ENCODE measurements at places on chromosomes 2 and 18.

- no peak for DNase-seq
Measured at GRCh38 chr2:240131296-240131695, 4.8 kb downstream of the COPS9 start.

GRCh38 chr2:117091041-117091837 lies 723.3 kb upstream of the DDX18 start:
- no peak for DNase-seq

DNA sequence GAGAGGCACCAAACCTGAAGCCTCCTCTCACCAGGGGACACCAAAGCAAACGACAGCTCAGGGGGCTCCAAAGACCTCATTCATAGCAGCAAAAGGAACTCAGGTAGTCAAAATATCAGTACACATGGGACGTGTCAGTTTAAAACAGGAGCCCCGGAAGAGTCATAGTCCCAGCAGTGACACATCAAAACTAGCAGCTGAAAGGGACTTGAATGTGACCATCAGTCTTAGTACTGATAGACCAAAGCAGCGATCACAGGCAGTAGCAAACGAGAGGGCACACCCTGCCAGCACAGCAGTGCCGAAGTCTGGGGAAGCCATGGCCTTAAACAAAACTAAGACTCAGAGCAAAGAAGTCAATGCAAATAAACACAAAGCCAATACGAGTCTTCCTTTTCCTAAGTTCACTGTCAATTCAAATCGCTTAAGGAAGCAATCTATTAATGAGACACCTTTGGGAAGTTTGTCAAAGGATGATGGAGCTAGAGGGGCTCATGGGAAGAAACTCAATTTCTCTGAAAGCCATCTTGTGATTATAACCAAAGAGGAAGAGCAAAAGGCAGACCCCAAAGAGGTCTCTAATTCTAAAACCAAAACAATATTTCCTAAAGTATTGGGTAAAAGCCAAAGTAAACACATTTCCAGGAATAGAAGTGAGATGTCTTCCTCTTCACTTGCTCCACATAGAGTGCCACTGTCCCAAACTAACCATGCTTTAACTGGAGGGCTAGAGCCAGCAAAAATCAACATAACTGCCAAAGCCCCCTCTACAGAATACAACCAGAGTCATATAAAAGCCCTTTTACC lies 1.2 kb downstream of the GALNT5 start:
- no peak for DNase-seq

DNA sequence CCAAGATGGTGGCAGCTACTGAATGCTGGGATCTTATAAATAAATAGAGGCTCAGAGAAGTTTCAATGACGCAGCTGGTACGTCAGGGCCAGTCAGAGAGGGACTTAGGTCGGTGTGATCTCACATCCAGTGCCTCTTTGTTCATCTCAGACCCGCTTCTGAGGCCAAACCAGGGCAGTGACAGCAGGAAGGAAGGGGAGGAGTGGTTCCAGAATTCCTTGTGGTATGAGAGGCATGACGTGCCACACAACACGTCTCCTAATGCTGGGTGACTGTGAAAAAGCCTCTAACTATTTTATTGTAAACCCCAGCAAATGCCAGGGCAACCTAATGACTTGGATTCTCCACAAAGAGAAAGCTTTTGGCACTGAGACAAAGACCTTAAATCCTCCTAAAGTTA lies 423.3 kb downstream of the LPIN1 start:
- DNase-seq: peak; percentile 92

DNA sequence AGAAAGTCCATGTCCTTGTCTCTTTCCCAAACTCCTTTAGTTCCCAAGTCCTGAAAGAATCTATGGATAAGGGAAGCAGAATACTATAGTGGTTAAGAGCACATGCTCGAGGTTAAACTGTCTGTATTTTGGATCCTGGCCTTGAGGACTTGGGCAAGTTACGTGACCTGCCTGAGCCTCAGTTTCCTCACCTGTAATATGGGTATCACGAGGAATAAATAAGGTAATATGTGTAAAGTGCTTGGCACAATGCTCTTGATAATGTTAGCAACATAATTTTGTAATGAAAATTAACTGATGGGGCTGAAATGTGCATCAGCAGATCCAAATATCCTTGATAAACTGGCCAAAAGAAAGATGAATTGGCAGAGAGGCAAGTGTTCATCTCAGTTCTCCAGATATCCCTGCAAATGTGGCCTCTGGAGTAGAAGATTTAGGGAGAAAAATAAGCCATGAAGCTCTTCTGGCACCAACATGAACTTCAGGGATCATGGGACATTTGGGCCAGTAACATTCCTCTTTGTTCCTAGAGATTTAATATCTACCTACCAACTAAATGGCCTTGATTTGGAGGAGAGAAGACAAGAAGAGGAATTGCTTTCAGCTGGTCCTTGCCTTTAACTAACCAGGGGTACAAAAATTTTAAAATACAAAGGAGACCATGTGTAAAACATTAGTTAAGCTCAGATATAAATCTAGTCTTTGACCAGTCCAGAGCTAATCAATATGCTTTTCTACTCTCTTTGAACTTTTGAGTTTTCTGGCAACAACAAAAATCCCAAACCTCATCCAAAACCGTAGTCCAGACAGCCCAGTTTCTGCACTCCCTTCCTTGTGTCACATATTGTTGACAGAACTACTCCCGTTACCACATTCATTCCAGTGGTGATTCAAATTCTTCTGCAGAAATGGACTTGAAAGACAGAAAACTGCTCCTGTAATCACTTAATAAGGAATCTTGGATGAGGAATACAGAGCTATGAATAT lies 52.7 kb upstream of the EML4 start:
- peak; percentile 81 for DNase-seq

GRCh38 chr18:49169037-49169521 lies 218.3 kb upstream of the SMAD7 start:
- DNase-seq: no peak

- DNase-seq: no peak
Measured at GRCh38 chr2:240857039-240858008, 11.3 kb upstream of the AGXT start.

GRCh38 chr2:34627003-34627402 lies 1027.9 kb upstream of the FAM98A start:
- no peak for DNase-seq

- DNase-seq: no peak
Measured at GRCh38 chr2:24874035-24874434, 46.0 kb downstream of the ADCY3 start.

- DNase-seq: no peak
Measured at GRCh38 chr2:231475965-231476364, 11.7 kb upstream of the NCL start.

DNA sequence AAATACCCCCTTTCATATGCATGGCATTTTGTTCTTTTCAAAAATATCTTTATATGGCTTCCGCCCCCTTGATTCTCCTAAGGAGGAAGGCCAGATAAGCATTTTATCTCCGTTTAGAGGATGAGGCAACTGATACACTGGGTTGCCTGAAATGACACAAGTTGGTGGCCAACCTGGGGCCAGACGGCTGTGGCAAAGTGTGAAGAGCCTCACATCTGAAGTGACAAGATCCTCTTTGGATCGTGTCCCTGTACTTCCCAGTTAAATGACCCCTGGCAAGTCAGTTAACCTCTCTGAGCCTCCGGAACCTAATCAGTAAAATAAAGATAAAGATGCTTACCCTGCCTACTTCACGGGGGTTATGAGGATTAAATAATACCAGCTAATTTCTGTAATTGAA lies 4.6 kb downstream of the SETBP1 start:
- DNase-seq: no peak

DNA sequence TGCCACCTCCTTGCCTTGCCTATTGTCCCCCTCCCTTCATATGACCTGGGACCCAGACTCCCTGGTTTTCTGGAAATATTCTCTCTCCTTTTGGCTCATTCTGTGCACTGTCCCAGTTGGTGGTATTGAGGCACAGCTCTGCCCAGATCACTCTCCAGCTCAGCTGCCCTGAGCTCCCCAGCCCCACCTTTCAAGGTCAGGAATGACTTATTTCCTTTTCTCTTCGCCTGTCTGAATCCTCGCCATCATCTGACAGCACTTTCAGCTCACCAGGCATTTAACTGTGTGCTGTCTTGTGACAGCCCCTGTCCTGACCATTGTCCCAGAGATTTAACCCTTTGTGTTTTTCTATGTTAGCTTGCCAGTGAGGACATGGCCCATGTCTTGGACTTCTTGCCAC lies 133.0 kb downstream of the MSH2 start:
- DNase-seq: no peak

GRCh38 chr2:235518322-235519090 lies 24.7 kb downstream of the AGAP1 start:
- DNase-seq: no peak

DNA sequence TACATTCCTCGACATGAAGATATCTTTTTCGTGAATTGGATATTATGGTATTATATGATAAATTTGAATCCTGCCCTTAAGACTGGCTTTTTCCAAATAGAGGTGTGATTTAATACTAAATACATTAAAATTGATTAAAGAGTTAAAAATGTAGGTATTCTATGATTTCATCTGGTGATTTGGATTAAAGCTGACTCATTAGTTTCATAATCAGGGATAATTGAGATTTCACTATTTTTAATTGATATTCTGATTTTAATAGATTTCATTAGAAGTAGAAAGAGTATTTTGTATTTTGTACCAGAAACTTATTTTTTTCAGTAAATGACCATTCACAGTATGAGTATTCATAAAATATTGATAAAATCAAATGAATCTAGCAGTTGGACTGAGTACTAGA lies 524.1 kb downstream of the PLCL1 start:
- DNase-seq: no peak

DNA sequence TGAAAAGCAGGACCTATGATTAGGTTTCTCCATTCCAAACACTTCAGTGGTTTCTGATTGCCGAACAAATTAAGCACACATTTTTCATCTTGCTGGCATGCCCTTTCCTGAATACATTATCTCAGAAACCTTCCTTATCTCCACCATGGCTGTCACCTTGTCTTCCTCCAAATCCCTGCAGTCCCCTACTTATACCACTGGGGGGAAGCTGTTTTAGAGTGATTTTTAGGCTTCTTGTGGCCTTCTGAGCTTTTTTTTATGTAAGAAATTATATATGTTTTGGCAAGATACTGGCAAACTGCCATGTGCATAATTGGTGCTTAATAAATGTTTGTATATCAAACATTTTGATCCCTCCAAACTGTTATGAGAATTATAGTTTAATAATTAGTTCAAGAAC lies 229.2 kb downstream of the MYT1L start:
- DNase-seq: no peak

DNA sequence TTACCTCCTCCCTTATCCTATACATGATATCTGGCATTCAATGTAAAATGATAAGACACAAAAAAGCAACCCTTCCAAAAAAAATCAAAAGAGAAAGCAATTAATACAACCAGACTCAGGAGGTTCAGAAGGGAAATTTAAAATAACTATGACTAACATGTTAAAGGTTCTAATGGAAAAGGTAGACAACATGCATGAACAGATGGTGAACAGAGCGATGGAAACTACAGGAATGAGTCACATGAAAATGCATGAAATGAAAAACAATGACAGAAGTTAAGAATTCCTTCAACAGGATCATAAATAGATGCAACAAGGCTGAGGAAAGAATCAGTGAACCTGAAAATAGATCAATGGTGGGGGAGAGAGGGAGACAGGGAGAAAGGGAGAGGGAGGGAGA lies 26.1 kb upstream of the ERCC3 start:
- no peak for DNase-seq

DNA sequence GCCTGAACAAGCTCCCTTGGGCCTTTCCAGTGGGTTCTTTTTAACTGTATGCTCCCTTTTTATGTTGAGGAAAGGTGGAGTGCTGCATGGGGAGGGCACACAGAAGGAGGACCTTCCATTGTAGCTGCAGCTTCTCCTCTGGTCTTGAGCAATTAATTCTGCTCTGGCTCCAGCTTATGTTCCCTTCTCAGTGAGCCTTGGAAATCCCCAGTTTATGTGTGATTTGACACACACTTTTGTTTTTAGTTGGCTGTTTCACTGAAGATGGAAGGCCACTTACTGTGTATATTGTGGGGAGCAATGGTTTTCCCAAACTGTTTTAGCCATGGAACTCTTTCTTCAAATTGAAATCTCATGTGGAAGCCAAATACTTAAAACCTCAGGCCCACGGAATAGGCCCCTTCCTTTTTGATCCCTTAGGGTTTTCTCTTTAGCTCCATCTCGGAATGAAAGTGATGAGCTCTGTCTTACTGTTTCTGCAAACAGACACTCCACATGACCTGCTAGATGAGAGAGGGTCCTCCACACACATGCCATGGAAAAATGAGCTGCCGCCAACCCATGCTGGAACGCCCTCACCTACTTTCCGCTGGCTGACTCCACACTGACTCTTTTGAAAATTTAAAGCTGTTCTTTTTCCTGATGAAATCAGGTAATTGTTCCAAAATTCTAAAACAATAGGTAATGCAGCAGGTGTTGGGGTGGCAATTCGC lies 280.9 kb upstream of the SIX2 start:
- no peak for DNase-seq

GRCh38 chr2:105747254-105747894 lies 2.7 kb downstream of the NCK2 start:
- DNase-seq: no peak

GRCh38 chr18:28411806-28412205 lies 234.9 kb upstream of the CDH2 start:
- peak; percentile 18 for DNase-seq

GRCh38 chr2:167293172-167293781 lies 405.0 kb downstream of the XIRP2 start:
- no peak for DNase-seq

- no peak for DNase-seq
Measured at GRCh38 chr2:67489396-67489795, 92.3 kb downstream of the ETAA1 start.

DNA sequence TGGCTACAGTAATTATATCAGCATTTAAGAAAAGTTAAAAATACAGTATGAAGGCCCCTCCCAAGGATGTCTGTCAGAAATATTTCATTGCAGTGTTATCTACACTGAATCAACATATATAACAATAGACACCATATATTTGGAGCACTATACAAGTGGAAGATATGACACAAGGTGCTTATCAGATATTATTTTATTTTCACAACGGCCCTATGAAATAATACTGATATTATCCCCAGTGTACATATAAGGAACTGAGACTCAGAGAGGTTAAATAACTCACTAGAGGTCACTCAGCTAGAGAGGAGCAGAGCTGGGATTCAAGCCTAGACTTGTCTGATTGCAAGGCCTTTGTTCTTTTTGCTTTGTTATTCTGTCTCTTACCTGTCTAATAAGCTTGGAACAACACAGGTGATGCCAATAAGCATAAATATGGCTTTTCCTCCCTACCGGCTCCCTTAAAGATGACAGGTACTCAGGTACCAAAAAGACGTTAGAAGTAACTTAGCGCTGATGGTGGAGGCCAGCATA lies 4.7 kb upstream of the SLC40A1 start:
- DNase-seq: no peak

GRCh38 chr2:238513346-238513745 lies 86.6 kb downstream of the ASB1 start:
- DNase-seq: peak; percentile 68

DNA sequence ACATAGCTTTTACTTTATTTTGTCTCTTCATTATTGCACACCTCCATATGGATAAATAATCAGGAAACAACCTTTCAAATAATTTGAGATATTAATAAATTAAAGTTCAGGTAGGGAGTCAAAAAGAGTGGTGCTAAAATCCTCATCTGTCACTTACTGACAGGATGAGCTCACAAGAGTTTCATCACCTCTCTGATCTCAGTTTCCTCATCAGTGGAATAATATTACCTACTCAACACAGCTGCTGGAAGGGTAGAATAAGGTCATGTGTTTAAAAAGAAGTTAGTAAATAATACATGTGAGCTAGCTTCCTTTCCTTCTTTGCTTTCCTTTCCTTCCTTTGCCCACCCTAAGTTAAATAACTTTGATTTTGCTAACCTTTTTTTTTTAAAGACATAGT lies 61.9 kb downstream of the RDH14 start:
- no peak for DNase-seq

All from AG08395 (cell line).